NCI-H226 (cell line): ENCODE measurements at places on chromosomes 2 and 18.
A peak's percentile ranks its signal among the peaks of the same experiment; 100 is the strongest.

DNA sequence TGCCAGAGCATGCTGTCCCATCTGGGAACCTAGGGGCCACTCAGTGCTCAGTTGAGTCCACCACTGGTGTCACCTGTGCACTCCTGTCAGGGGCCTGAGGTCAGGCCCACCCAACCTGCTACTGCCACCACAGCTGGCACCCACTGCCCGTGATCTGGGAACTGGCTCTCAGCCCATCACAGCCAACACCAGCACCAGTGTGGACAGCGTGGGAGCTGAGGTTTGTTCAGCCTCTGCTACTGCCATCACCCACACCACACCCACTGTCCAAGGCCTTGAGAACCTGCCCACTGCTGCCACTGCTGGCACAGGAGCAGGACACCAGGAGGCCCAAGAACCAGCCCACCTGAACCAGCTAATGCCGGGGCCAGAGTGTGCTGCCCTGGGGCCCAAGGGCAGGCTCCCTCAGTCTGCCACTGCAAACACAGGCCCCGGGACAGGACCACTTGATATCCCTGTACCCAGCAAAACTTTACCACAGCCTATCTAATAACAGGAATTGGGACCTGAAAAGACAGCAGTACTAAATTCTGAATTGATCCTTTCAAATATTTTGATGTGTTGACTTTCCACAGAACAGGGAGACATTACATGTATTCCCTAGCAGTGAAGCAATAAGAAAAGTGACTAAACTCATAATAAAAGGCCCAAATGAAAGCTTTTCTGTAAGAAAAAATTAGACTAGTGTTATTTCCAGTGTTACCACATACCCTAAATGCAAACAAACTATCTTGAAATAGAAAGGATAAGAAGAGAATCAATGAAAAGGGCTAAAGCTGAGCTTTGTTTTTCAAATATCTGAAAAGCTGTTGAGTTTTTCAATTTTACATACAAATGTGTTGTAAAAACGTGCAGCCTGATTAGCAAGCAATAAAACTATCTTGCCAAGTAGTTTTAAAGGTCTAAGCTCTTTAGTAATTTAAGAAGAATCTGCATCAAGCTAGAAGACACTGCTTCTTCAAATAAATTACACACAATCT lies 640.7 kb downstream of the METTL4 start:
- DNase-seq, result no peak

- no peak for DNase-seq
Observed at GRCh38 chr2:79721966-79722365, 209.1 kb downstream of the CTNNA2 start.

GRCh38 chr18:44922968-44923367 lies 242.3 kb downstream of the SETBP1 start:
- no peak for DNase-seq

DNA sequence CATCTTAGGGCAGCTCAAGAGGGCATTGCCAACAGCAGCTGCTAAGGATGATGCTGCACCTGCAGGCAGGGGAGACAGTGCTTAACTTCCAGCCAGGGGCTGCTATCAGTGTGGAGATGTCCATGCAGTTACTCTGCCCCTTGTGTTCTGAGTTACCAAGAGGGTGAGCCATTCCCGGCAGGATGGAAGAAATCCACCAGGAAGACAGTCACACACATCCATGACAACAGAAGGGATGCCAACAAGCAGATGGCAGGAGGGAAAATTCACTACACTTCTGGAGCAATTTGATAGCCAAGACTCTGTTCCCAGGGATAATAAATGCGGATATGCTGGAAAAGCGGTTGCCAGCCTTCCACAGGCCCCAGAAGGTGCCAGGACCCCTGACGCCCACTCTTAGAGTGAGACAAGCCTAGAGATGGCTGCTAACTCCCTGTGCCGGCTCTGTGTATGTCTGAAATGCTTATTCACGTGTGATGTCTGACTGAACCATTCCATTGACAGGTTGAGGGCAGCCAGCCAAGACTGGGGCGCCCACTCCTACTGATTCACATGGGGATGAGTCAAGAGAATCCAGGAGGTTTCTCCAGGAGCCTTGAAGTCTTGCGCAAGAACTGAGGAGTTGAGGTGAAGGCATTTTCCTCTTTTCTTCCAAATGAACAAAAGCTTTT lies 24.5 kb downstream of the LOXHD1 start:
- DNase-seq, result peak; percentile 82

- no peak for DNase-seq
Observed at GRCh38 chr2:42339191-42339912, 21.7 kb downstream of the COX7A2L start.

DNA sequence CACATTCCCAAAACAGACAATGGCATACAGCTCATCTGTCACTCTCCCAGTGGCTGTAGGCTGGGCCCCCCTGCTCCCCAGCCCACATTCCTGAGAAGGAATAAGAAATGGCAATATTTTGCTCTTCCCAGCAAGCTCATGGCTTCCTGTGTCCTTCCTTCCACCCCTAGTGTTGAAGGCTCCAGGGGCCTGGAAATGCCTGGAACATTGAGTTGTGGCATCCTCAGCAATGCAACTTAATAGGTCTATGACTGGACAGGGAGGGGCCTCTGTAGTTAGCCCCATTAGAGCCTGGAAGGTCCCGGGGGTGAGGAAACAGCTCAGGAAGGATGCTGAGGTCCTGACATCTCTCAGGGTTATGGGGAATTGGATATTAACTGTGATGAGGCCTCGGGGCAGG lies 3.3 kb downstream of the KIF3C start:
- DNase-seq, result no peak

- no peak for DNase-seq
Observed at GRCh38 chr2:82226441-82226840, 1921.9 kb upstream of the LRRTM1 start.

- no peak for DNase-seq
Observed at GRCh38 chr2:3176071-3176868, 201.3 kb downstream of the EIPR1 start.

DNA sequence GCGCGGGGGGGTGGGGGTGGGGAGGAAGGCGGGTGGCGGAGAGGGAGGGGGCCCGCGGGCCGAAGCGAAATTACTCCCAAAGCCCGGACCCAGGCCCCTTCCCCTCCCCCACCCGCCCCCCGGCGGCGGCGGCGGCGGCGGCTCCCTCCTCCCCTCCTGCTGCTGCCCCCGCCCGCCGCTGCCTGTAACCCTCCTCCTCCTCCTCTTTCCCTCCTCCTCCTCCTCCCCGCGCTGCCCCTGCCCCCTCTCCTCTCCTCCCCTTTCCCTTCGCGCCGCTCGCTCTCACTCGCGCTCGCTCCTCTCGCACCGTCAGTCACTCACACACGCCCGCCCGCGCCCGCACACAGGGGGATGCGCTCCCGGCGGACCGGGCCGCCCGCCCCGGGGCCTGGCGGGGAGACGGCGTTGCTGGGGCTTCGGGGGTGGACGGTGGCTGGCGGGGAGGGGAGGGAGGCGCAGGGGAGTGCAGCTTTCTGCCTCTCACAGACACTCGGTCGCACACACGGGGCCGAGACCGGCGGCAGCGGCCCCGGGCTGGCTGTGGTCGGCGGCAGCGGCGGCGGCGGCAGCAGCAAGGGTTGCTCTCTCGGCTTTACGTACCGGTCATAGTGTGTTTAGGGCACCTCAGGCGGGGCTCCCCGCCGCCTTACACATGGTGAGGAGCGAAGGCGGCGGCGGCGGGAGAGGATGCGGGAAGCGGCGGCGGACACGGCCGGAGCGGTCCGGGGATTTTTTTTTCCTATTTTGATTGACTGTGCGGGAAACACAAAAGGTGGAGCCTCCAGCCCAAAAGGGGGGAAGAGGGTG lies 405 bp downstream of the SP3 start:
- DNase-seq, result peak; percentile 84

GRCh38 chr2:216142540-216142939 lies 33.4 kb downstream of the XRCC5 start:
- DNase-seq, result no peak

- DNase-seq, result no peak
Observed at GRCh38 chr2:74448771-74449170, 6.1 kb upstream of the INO80B start.

GRCh38 chr18:56727399-56727798 lies 76.2 kb downstream of the WDR7 start:
- no peak for DNase-seq
